Hematopoietic multipotent progenitor cell treated with erythropoietin and hydrocortisone succinate and interleukin-3 and kit ligand, for 6 days (in vitro differentiated cells): ENCODE measurements at places on chromosomes 12 and 14.

DNA sequence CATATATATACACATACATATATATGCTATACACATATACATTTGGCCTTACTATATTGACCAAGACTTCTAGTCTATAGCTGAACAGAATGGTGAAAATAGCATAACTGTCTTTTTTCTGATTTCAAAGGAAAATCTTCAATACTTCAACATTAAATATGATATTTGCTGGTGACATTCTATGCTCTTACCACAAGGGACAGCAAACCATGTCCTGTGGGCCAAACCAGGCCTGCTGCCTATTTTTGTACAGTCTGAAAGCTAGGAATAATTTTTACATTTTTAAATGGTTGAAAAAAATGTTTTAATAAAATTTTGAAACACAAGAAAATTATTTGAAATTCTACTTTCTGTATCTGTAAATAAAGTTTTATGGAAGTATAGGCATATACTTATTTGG is 63.6 kb downstream of the EML5 start:
- peak; percentile 27 for DNase-seq

GRCh38 chr12:111406474-111407376 is 1.0 kb downstream of the SH2B3 start:
- peak; percentile 48 for DNase-seq

- no peak for DNase-seq
Measured at GRCh38 chr14:42428996-42429395, 822.3 kb downstream of the LRFN5 start.

GRCh38 chr14:59483363-59483762 is 845 bp downstream of the L3HYPDH start:
- no peak for DNase-seq

GRCh38 chr12:46959502-46959901 is 119.9 kb upstream of the PCED1B start:
- no peak for DNase-seq

- DNase-seq = peak; percentile 71
Measured at GRCh38 chr12:96472384-96472783, 17.0 kb upstream of the CFAP54 start.

DNA sequence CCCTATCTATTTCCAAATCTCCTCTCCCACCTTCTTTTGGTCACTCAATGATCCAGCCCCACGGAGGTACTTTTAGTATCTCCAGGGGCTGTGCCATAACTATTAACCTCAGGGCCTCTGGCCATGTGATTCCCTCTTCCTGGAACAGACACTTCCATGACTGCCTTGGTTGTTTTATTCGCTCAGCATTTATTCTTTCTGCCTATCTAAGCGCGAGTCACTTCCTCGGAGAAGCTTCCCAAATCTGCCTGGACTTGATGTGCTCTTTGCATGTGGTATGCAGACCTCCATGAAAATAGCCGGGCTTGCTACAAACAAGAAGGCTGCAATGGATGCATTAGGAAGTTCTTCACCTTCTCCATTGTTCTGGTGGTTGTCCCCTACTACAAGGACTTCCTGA is 939.0 kb upstream of the TMEM132C start:
- no peak for DNase-seq

- DNase-seq = no peak
Measured at GRCh38 chr14:21095430-21096205, 2.8 kb downstream of the ZNF219 start.

- no peak for DNase-seq
Measured at GRCh38 chr14:96902004-96902403, 104.8 kb downstream of the VRK1 start.
